ENCODE measurements at places on chromosomes 11 and 22. TPM values are rescaled to one million over a fixed set of nuclear protein-coding genes. Genes with fewer than 3 reads are reported as not detected.
A peak's percentile ranks its signal among the peaks of the same experiment; 100 is the strongest.

Gene TBX10
- total RNA-seq: not detected

Gene CSNK2A3
- 0.75 TPM for total RNA-seq

Gene ARHGAP8
- total RNA-seq: 90.5 TPM

Gene NOX4
- not detected for total RNA-seq

Gene IL10RA
- total RNA-seq: 0.65 TPM

Gene SLC25A45
- 8.1 TPM for total RNA-seq

Gene TEX12
- not detected for total RNA-seq

Gene LRRC74B
- not detected for total RNA-seq

Gene LAYN
- 0.79 TPM for total RNA-seq

Gene SPI1
- total RNA-seq: not detected

Gene DERL3
- total RNA-seq: 4.4 TPM

Gene SAA2
- total RNA-seq: not detected

Gene KDELR3
- total RNA-seq: 18.2 TPM

Gene ZNF215
- not detected for total RNA-seq

GRCh38 chr11:70716986-70717775 lies 318.9 kb downstream of the CTTN start:
- DNase-seq: no peak

DNA sequence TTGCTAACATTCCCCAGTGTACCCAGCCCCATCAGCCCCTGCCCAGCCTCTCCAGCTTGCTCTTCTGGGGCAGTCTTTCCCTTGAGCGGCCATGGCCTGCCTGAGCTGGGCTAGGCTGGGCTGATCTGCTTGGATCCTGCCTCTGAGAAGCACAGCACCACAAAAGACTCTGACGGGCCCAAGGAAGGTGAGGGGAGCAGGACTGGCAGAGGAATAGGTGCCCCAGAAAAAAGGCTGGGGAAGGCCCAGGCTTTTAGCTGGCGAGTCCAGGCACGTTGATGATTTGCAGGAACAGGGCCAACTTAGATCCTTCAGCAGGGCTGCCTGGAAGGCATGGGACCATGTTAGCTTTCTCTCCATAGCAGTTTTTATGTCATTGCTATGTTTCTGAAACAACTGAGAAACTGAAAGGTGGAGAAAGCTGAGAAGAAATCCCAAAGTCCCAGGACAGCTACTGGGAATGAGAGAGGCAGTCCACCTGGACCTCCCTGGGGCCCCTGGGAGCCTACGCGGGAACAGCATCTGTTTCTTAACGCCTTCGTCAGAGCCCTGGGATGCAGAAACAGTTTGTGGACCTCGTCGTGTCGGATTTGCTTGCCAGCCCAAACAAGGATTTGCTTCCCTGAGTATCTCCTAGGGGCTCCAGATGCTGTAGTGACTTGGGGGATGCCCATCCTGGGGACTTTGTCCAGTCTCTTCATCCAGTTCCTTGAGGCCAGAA lies 24.4 kb upstream of the FXYD6 start:
- peak; percentile 36 for DNase-seq

- no peak for DNase-seq
Observed at GRCh38 chr11:120136356-120136755, 1.6 kb downstream of the TRIM29 start.

- DNase-seq: peak; percentile 10
Observed at GRCh38 chr11:132126973-132127899, 756.8 kb downstream of the NTM start.

DNA sequence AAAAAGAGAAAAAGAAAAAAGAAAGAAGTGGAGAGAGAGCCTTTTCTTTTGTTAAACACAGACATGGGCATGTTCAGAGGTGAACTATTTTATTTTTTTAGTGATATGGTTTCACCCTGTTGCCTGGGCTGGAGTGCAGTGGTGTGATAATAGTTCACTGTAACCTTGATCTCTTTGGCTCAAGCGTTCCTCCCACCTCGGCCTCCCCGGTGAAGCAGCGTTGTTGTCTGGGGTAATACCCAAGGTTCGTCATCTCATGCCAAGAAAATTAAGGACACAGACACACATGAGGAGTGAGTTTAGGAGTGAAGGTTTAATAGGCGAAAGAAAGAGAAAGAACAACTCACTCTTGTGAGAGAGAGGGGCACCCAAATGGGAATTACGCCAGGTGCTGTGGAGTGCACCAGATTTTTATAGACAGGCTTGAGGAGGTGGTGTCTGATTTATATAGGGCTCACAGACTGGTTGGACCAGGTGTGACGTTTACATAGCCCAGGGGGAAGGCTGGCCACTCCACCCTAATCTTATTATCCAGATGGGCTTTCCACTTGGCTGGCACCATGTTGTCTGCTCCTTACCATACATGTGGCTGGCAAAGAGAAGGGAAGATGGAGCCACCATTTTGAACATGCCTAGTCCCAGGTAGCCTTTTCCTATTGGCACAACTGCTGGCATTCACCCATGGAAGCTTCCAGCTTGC lies 42.3 kb downstream of the GRAMD1B start:
- DNase-seq: no peak

GRCh38 chr11:7574491-7575130 lies 60.8 kb downstream of the PPFIBP2 start:
- DNase-seq: peak; percentile 51

GRCh38 chr11:17328871-17329494 lies 22.6 kb upstream of the NCR3LG1 start:
- no peak for DNase-seq

GRCh38 chr22:28670161-28670560 lies 9.5 kb downstream of the TTC28 start:
- DNase-seq: no peak

DNA sequence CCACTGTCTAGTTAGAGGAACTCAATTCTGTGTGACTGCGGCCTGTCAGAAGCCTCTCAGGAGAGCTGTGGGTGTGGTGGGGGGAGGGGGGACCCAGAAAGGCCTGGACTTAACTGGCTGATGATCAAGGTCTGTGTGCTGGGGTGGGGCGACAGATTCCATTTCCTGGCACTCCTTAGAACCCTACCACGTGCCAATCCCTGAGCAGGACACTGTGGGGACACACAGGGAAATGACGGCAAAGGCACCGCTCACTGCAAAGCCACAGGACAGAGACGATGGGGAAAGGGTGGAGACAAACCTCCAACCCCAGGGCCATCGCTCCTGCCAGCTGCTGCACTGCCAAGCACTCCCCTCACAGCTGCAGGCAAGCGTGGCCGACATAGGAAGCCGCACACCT lies 58.4 kb upstream of the BID start:
- no peak for DNase-seq

DNA sequence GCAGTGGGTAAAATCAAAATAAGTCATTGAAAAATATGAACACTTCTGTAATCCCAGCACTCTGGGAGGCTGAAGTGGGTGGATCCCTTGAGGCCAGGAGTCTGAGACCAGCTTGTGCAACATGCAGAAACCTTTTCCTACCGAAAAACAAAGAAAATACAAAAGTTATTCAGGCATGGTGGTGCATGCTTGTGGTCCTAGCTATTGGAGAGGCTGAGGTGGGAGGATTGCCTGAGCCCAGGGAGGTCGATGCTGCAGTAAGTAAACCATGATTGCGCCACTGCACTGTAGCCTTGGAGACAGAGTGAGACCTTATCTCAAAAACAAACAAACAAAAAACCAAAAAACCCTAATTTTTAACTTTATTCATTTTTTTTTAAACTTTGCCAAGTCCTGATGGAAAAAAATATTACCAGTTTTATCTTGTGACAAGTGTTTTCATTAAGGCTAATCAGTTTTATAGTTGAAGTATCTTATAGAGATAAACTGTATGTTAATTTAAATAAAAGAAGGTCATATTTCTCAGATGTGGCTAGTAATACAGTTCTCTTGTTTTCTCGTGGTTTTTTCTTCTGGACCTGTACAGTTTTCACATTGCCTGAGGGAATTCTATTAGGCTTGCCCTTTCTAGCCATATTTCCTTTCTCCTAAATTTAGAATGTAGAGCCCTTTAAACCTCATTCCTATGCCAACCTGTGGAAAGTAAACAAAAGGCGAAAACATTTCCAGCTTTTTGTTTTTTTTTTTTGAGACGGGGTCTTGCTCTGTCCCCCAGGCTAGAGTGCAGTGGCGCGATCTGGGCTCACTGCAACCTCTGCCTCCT lies 9.4 kb downstream of the HIPK3 start:
- peak; percentile 47 for DNase-seq

DNA sequence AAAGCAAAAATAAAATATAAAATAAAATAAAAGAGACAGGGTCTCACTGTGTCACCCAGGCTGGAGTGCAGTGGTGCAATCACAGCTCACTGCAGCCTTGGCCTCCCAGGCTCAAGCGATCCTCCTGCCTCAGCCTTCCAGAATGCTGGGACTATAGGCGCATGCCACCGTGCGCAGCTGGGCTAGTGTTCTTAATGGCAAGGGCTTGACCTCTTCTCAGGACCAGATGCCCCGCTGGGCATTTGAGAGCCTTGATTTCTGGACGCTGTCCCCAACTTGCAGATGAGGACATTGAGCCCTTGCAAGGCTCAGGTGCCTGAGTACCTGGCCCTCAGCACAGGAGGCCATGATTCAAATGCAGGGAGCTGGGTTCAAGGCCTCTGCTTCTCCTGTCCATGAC lies 82.6 kb downstream of the DHCR7 start:
- no peak for DNase-seq

GRCh38 chr22:46618667-46619066 lies 1.5 kb upstream of the GRAMD4 start:
- DNase-seq: no peak

DNA sequence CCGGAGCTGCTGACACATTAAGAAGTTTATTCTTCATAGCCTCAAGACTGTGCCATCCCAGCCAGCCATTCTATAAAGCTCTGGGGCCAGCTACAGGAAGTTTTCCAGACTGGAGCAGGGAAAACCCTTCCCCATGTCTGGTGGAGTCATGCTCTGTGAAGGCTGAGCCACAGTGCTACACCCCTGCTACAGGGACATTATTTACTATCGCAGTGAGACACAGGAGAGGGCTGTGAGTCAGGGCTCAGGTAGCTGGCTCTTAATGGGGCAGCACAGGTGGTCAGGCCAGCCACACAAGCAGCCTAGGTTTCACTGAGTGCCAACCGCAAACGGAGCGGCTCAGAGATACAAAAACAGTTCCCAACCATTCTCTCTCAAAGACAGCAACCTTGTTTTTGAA lies 12.1 kb downstream of the HPS4 start:
- DNase-seq: no peak

GRCh38 chr11:100575860-100576717 lies 111.0 kb upstream of the ARHGAP42 start:
- peak; percentile 64 for DNase-seq

DNA sequence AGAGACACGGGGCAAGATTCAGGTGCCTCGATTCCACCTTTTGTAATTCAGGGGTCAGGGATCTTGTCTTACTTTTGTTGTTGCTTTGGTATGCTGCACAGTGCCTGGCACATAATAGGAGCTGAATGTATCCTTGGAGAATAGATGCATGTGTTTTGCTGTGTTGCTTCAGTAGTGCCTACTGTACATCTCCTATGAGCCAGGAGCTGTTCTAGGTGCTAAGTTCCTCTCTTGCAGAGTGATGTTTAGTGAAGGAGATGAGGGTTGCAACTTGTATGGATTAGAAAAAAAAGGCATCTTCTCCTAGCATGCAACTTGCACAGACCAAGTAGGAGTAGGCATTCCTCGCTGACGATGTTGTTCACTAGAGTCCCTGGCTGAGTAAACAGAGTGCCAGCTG lies 555.4 kb downstream of the NTM start:
- DNase-seq: no peak

GRCh38 chr11:3201677-3202181 lies 16.9 kb downstream of the MRGPRG start:
- DNase-seq: peak; percentile 31

- DNase-seq: no peak
Observed at GRCh38 chr22:37492428-37493344, 6.5 kb upstream of the MFNG start.

- DNase-seq: no peak
Observed at GRCh38 chr11:47177846-47178245, 1.2 kb upstream of the ARFGAP2 start.
